ENCODE measurements at places on chromosomes 13 and 19.

- no peak overlapping the region for H3K27ac ChIP-seq
- no peaks in the 10 kb centered on the region for H3K4me1 ChIP-seq
- peaks cover 66% of the 10 kb centered on the region for H3K27me3 ChIP-seq
- no peak overlapping the region for H3K4me3 ChIP-seq
- DNase-seq = no peak
Observed at GRCh38 chr19:51546650-51547396, 15.4 kb upstream of the SIGLEC6 start.

DNA sequence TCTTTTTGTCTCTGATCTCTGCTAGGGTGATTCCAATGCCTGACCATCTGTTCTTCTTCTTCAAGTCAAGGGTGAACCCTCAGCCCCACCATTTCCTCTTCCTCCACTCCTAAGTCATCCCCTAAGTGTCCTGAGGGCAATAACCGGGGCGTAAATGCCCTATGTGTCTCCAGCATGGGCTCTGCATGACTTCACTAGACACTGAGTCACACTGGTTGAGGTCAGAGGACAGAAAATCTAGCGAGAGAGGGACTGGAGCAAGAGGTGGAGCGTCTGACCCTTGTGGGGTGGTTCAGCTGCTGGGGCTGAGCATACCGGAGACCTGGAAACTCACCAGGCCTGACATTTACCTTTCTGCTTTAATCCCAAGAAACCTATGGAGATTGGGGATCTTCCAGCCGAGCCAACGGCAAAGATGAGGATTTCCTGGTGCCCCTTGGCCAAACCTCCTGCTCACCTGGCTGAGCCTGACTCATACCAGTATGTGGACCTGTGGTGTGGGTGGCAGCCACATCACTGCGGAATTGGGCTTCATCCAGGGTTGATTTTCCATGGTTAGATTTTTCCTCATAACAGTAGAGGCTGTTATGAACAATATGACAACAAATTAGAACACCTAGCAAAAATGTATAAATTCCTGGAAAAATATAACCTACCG, 26.9 kb downstream of the SCGB2B2 start:
- no peaks in the 10 kb centered on the region for H3K27me3 ChIP-seq
- no peak for DNase-seq
- no peaks in the 10 kb centered on the region for H3K36me3 ChIP-seq
- H3K4me3 ChIP-seq = no peak overlapping the region

GRCh38 chr13:24033527-24034302, 126.8 kb upstream of the SPATA13 start:
- no peak for DNase-seq
- no peaks in the 10 kb centered on the region for H3K36me3 ChIP-seq
- H3K27ac ChIP-seq = peak overlapping the region; percentile 53
- H3K4me1 ChIP-seq = peaks cover 20% of the 10 kb centered on the region
- no peak overlapping the region for H3K4me3 ChIP-seq
- no peaks in the 10 kb centered on the region for H3K27me3 ChIP-seq

- no peaks in the 10 kb centered on the region for H3K27me3 ChIP-seq
- H3K4me1 ChIP-seq = no peaks in the 10 kb centered on the region
- no peak overlapping the region for H3K27ac ChIP-seq
- DNase-seq = no peak
- H3K4me3 ChIP-seq = no peak overlapping the region
Observed at GRCh38 chr19:30093966-30094755, 152.1 kb downstream of the URI1 start.

- H3K4me1 ChIP-seq = peaks cover 12% of the 10 kb centered on the region
- no peak overlapping the region for H3K4me3 ChIP-seq
- no peak for DNase-seq
- no peak overlapping the region for H3K27ac ChIP-seq
- H3K27me3 ChIP-seq = peaks cover 32% of the 10 kb centered on the region
Observed at GRCh38 chr19:5341448-5341820, 822 bp upstream of the PTPRS start.

- H3K4me1 ChIP-seq = peaks cover 49% of the 10 kb centered on the region
- no peaks in the 10 kb centered on the region for H3K27me3 ChIP-seq
- peaks cover 73% of the 10 kb centered on the region for H3K36me3 ChIP-seq
- H3K27ac ChIP-seq = peak overlapping the region; percentile 30
Observed at GRCh38 chr19:8311461-8312260, 3.5 kb upstream of the CD320 start.

All from esophagus muscularis mucosa (tissue), 4 donors.